ENCODE measurements at places on chromosomes 6 and 20. TPM values are rescaled to one million over a fixed set of nuclear protein-coding genes. Genes with fewer than 3 reads are reported as not detected.

DNA sequence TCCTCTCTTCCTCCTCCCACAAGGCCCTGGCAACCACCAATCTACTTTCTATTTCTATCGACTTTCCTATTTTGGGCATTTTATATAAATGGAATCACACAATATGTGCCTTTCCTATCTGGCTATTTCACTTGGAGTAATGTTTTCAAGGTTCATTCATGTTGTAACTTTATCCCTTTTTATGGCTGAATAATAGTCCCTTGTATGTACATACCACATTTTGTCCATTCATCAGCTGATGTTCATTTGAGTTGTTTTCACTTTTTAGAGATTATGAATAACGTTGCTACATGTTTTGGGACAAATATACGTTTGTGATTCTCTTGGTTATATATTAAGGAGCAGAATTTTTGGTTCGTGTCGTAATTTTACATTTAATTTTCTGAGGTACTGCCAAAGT lies 33.9 kb downstream of the SCGN start:
- no peak for DNase-seq

GRCh38 chr20:38728911-38729642 lies 4.8 kb downstream of the SLC32A1 start:
- DNase-seq: peak; percentile 89

DNA sequence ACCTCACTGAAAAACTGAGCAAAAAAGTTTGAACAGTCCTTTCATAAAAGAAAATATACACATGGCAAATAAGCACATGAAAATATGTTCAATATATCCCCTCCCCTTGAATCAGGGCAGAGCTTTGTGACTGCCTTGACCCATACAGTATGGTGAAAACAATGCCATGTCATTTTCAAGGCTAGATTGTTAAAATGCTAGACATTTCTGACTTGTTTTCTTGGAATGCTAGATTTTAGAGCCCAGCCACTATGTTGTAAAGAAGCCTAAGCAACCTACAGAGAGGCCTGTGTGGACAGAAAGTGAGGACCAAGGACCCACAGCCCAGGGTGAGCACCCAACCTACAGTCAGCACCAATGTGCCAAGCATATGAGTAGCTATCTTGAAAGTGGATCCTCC lies 17.1 kb upstream of the ASF1A start:
- DNase-seq: no peak

GRCh38 chr6:50706575-50706974 lies 6.8 kb upstream of the TFAP2D start:
- DNase-seq: peak; percentile 75

GRCh38 chr6:3137057-3137777 lies 18.7 kb downstream of the BPHL start:
- no peak for DNase-seq

GRCh38 chr20:919491-919916 lies 3.4 kb upstream of the ANGPT4 start:
- DNase-seq: no peak

DNA sequence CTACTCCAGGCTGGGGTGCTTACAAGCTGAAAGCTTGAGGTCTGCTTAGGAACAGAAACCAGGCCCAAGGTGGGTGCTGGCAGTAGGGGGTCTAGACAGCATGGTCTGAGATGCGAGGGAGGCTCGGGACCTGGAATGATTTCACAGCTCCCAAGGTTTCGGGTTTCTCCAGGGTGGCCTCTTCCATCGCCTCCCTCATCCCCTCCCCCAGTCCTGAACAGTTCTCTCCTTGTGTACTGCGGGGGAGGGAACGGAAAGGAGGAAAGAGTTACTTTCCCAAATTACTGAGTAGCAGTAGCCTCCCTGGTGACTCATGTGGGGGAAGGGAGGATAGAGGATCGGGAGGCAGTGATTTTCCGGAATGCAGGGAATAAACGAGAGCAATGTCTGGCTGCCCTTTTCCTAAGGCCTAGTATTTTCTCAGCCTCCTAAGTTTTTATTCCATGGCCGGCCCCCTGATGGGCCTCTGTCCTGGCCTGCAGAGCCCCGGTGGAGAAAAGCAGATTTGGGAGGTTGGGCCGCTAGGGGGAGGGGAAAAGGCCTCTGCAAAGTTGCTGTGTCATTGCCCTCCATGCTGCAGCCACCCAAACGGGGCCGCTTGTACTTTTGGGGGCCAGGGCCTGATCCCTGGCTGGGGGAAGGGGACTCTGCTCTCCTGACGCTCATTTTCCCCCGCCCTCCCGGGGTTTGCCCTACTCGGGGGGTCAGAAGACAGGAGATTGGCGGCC lies 1.5 kb downstream of the BRD2 start:
- DNase-seq: peak; percentile 77

- DNase-seq: no peak
Measured at GRCh38 chr6:36025260-36025931, 955 bp upstream of the SLC26A8 start.

DNA sequence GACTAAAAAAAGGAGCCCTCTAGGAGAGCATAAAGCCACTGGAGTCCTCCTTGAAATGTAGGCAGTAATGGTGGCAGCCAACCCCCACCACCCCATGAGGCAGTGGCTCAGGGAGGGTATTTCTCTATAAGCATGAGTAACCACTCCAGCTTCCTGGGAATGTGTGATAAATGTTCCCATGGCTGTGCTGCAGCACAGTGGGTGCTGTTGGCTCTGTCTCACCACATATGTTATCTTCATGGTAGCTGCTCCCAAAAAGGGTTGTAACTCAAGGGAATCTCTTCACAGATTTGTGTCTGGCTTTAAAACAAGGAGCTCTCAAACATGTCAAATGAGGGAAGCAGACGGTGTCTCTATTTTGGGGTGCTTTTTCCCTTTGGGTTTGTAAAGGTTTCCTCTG lies 7.5 kb upstream of the PHACTR1 start:
- no peak for DNase-seq

GRCh38 chr6:167742719-167743303 lies 83.9 kb upstream of the AFDN start:
- DNase-seq: no peak

- DNase-seq: no peak
Measured at GRCh38 chr20:32477594-32478512, 107.3 kb downstream of the NOL4L start.

GRCh38 chr20:59579404-59580145 lies 24.8 kb upstream of the PHACTR3 start:
- no peak for DNase-seq

DNA sequence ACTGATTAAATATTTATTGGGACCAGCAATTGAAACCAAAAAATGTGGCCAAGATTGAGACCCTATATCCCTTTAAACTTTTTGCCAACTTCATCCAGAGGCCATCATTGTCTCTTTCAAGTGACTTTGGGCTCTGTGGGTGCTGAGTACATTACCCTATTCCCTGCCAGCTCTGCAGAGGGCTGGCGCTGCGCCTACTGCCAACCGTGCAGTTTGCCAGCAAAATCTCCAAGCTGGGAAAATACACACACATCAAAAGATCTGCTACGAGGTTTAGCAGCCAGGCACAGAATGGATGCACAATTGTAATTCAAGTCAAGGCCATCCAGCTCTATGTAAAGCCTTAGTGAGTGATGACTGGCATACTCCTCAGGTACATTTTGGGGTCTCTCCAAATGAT lies 125.0 kb downstream of the CBLN4 start:
- no peak for DNase-seq

DNA sequence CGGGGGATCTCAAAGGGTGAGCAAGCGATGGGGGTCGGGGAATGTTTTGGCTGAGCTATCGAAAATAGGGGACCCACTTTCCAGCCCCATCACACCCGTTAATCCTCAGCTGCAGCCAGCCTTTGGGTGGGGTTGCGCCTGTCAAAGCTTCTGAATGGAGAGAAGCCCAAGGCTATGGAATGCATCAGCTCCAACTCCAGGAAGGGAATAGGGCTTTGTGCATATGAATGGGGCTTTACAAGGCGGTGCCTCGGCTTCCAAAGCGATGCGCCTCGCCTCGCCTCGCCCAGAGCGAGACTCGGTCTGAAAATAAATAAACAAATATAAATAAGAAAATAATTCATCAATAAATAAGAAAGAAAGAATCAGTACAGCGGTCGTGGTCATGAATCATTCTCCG lies 751.4 kb upstream of the DEFB115 start:
- peak; percentile 39 for DNase-seq

- DNase-seq: no peak
Measured at GRCh38 chr20:18372296-18372695, 84.0 kb downstream of the ZNF133 start.

GRCh38 chr20:50550531-50550930 lies 40.3 kb downstream of the PTPN1 start:
- DNase-seq: no peak

- no peak for DNase-seq
Measured at GRCh38 chr6:109389650-109390274, 7.5 kb upstream of the CD164 start.

CYP21A2 gene
- 1.4 TPM for total RNA-seq

GID8 gene
- 70.2 TPM for total RNA-seq

ACTR5 gene
- total RNA-seq: 11.5 TPM

TCF15 gene
- total RNA-seq: 3.8 TPM

Data from WTC11 (cell line).